ENCODE measurements at places on chromosomes 5 and 9. TPM values are rescaled to one million over a fixed set of nuclear protein-coding genes. Genes with fewer than 3 reads are reported as not detected.

DNA sequence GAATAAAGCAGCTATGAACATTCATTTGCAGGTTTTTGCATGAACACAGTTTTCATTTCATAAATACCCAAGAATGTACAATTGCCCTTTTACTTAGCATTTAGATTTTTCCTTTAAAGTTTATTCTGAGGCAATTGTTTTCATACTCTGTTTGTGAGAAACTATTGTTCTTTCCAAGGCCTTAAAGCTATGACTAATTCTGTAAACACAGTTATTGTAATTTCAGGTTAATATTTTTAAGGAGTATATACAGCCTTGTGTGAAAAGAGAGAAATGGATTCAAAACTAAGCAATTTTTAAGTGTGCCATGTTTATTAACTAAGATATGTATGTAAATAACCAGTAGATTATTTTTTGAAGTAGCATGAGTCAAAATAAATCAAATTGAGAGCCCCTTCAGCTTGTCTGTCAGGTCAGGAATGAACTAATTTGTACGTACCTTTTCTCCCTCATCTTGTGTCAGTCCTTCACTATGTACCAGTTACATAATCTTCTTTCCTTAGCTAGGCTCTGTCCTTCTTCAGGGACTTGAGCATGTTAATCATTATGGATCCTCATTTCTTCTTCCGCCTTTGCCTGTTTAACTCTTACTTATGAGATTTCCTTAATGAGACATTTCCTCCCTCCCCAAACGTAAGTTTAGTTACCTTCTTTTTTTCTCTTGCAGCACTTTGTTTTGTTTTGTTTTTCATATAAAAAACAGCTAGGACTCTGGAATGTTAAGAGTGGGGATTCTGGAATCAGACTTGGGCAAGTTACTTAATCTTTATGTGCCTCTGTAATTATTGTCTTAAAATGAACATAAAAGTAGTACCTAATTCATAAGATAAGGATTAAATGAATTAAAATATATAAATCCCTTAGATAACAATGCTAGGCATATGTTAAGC, 63.6 kb downstream of the NIPBL start:
- DNase-seq: no peak

GRCh38 chr5:30765227-30765626, 428.3 kb upstream of the CDH6 start:
- DNase-seq: no peak

Gene CXXC5
- total RNA-seq: 2.1 TPM

DNA sequence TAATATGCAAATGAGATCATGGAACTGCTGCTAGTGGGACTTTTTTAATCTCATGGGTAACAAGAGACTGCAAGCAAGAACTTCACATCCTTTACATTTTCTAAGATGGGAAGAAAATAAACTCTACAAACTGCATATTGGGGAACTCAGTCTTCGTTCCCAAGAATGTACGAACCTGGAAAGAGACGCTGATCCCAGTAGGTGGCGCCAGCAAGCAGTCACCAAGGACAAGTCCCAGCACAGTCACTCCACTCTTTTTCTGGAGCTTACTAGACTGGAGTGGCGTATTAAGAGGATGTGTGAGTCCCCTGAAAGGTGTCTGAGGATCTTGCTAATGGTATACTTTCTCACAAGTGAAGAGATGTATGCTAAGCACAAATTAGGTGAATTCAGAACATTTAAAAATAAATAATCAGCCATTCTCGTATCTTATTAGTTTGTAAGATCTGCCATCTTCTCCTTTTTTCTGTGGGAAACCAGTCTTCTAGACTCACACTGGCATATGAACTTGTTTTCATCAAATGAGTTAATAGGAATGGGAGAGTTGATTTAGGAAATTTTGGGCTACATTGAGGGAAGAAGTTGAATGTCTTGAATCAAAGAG, 16.0 kb upstream of the PUM3 start:
- DNase-seq: no peak

DNA sequence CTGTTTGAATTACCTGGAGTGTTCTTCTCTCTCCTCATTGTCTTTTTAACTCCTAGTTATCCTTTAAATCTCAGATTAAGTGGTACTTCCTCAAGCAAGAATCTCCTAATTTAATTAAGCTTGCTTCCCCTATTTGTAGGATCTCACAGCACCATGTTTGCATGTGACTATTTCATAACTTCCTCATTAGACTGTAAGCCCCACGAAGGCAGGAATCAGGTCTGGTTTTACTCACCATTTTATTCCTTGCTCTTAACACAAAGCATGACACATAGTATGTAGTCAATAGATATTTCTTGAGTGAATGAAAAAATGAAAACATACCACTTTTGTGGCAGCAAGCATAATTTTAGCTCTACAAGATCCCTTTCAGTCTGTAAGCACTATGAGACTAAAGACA, 1.3 kb upstream of the ERMP1 start:
- DNase-seq: no peak

Gene HBEGF
- total RNA-seq: 2.1 TPM

Gene PKD2L2
- not detected for total RNA-seq

Gene ENDOG
- 22.3 TPM for total RNA-seq

DNA sequence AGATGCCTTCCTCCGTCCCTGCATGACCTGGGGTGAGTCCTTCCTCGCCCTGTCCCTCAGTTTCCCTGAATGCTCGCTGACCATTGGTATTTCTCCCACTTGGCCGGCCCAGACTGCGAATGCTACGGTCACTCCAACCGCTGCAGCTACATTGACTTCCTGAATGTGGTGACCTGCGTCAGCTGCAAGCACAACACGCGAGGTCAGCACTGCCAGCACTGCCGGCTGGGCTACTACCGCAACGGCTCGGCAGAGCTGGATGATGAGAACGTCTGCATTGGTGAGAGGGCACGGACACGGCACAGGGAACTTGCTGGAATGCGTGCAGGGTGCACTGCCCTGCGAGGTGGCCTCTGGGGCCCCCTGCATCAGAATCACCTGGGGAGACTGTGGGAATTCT, 77.1 kb downstream of the NTNG2 start:
- no peak for DNase-seq

GRCh38 chr5:156540491-156540890, 213.5 kb downstream of the SGCD start:
- no peak for DNase-seq

GRCh38 chr9:133928248-133928764, 63.8 kb downstream of the VAV2 start:
- no peak for DNase-seq

DNA sequence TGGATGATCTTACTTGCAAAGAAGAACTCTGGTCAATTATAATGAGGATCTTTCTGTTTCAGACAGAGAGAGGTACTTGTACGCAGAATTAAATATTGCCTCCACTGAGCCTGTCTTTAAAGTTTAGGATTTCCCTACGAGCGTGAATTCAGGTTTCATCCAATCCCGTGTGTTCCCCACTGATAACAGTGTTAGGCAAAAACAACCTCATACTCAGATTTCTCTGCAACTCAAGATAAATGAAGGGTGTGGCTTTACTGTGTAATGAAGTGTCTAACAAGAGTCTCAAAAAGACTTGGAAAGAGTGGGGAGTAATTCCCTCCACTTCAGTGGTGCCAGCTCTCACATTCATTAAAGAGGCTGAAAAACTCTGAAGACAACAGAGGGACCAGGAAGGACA, 53.2 kb upstream of the ACO1 start:
- no peak for DNase-seq

DNA sequence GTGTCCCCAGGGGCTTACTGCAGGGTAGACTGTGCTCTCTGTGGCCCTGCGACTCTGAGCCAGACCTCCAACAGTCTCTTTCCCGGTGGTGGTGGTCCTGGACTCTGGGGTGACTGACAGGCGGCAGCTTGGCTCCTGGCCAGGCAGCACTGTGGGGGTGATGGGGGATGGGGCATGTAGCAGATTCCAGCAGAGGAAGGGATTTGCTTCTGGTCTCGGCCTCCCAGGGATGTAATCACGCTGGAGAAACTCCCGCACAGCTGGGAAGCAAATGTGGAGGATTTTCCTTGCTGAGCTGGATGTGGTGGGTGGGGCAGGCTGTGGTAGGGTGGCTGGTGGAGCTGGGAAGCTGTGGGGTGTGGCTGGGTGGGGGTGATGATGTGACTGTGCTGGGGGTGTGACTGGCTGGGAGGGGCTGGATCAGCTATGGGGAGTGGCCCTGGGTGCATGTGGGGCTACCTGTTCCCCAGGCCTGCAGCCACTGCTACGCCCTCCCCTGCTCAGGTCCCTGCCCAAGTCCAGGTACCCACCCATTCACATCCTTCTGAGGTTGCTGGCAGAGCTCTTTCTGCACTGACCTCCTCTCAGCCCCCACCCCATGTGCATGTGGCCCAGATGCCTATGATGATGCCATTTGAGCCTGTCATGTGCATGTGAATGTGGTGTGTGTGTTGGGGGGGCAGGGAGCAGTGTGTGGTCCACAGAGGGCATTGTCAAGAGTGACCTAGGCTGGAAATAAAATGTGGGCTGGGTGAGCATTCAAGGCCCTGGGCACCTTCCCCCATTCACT, 3.8 kb downstream of the NDST1 start:
- DNase-seq: no peak
